HepG2 (cell line): ENCODE measurements at places on chromosomes 5 and 9.

GRCh38 chr5:104998572-104998971, 1436.0 kb upstream of the NUDT12 start:
- DNase-seq, result no peak

DNA sequence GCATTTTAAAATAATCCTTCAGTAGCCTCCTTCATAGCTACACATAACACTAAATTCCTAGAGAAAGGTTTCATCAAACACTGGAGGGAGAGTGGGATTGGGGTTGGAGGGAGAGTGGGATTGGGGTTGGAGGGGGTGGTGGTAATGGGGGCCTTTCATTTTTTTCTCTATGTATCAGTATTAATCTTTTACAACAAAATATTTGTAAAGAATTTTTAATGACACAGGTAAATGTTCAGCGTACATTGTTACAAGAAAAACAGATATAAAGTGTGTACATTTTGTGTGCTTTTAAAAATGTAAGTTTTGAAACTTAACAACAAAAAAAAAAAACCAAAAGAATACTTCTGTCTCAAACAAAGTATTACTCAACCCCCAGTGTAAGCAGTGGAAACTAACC, 266.4 kb downstream of the DENND1A start:
- DNase-seq, result no peak

GRCh38 chr9:92293075-92293354, 482 bp downstream of the IARS1 start:
- DNase-seq, result no peak

- DNase-seq, result no peak
These were observed 12.0 kb downstream of the ISL1 start for GRCh38 chr5:51395245-51395644.

DNA sequence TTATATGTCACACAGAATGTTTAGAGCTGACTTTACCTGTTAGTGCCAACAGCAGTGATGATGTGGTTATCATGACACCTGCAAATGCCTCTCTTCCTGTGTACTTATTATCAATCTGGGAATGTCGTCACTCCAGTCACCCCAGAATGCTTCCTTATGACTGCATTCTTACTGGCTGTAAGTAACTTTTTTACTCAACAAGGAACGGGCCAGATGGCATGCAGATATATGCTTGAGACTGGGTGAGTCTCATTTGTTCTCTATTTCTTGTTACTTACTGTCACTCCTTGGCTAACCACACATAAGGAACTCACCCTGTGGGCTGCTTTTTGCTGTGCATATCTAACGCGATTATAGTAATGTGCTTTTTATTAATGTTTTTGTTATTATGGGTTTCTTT, 385.5 kb upstream of the MEF2C start:
- no peak for DNase-seq

DNA sequence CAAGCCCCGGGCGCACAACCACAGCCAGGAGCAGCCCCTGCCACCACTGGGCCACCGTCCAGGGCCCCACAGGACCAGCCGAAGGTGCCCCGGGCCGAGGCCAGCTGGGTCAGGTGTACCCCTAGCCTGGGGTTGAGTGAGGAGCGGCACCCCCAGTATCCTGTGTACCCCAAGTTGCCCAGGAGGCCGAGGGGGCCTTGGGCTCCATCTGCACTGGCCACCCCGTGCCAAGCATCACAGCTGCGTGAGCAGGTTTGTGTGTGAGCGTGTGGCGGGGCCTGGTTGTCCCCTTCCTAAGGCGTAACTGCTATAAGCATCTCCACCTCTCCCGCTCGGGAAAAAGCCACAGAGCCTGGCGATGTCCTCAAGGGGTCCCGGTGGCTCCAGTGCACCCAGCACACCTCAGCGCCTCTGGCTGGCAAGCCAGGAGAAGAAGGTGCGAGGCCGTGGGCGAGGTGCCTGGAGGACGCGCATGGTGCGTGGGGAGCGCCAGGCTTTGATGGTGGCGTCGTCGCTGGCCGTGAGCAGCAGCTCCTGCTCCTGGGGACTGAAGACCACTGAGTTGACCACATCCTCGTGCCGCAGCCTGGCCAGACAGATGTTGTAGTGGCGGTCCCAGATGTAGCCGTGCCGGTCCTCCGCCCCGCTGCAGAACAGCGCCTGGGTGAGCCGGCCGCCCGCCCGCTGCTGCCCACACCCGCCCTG, 3.9 kb downstream of the FBXW5 start:
- no peak for DNase-seq

- no peak for DNase-seq
These were observed 6.0 kb downstream of the TMEM171 start for GRCh38 chr5:73126381-73126780.

DNA sequence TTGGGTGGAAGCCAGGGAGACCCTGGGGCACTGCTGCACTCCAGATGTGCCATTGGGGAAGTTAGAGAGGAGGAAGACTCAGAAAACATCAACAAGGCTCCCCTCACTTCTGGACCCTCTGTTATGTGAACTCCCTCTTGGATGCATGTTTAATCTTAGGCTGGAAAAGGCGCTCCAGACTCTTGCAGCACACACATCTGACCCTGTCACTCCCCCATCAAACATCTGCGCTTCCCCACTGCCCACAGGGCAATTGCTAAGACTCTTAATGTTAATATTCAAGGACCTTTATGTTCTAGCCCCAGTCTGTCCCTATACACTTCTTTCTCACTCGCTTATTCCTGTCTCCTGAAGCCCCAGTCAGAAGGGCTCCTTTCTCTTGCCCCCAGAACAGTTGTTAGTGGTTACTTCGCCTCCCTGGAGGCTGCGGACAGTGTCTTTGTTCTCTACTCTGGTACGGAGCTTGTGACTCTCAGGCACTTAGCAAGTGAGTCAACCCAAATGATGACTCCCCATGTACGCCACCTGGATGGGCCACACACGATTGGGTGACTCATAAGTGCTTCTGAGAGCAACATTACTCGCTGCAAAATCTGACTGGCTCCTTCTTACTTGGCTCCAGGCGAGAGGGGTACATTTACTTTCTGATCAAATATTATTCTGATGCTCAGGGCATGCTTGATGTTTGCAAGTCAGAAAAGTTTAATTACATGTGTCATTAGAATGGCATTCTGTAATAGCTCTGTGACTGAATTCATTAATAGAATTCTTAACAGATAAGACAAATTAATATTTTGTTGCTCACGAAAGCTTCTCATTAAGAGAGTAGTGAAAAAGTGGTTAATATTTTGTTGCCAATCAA, 193.6 kb downstream of the HSPA4 start:
- peak; percentile 40 for DNase-seq

DNA sequence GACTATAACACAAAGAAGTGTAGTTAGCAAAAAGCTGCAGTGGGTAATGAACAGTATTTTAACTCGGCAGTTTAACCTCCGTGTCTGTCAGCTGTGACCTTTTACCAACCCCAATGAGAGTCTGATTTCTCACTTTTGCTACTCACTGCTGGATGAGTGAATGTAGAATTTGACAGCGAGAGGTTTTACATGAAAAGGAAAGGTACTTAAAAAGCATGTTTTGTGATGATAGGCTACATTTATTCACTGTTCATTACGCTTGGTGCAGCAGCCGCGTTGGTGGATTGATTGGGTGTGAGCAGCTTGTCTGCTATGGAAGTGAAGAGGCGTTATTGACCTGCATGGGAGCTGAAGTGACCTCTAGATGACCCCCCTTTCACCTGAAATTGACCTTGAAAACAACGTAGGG, 867.7 kb downstream of the NR2F1-AS1 start:
- DNase-seq, result no peak

DNA sequence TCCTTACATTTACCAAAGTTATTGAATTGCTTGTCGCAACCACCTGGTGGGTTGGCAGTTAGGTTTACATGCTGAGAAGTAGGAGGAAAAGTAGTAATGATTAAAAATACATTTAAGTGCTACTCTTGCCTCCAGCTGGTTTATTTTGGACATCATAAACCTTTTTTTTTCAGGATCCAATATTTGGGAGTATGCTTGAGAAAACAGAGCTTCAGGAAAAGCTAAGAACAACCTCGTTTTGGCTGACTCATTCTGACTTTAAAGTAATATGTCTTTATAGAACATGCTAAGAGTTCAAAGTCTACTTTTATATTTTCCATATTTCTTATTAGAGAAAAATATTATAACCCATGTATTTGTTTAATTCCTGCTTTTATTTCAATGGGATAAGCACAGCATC, 41.7 kb upstream of the BNC2 start:
- no peak for DNase-seq

DNA sequence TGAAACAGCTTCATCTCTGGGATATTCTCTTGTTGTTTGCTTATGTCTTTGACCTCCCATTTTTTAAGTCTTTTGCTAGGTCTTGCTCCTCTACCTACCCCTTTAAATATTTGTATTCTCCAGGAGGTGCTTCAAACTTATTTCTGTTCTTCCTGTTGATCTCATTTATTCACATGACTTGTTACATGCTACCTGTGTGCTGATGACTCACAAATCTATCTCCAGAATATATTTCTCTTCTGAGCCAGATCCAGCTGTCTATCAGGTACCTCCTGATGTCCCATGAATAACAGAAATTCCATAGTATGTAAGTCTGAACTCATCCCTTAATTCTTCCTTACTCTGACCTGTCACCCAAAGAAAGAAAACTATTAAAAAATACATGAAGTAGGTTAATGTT, 11.0 kb downstream of the NIPBL start:
- DNase-seq, result no peak

DNA sequence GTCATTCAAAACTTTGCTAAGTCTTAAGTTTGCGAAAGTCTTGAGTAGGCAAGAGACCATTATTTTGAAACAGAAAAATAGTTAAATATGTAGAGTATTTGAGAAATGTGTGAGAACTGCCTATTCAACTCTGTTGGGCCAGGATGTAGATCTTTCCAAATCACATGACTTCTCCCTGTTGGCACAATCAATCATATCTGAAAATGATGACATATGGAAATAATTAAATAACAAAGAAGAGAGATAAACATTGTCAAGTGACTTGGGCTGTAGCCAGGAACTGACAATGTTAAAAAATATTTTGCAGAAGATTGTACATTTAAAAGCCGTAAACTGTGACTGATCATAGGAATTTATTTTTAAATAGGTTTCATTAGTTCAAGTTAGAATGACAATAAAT, 104.6 kb upstream of the IL6ST start:
- DNase-seq, result peak; percentile 39

- no peak for DNase-seq
These were observed 303.2 kb downstream of the PRR16 start for GRCh38 chr5:120767178-120767820.

DNA sequence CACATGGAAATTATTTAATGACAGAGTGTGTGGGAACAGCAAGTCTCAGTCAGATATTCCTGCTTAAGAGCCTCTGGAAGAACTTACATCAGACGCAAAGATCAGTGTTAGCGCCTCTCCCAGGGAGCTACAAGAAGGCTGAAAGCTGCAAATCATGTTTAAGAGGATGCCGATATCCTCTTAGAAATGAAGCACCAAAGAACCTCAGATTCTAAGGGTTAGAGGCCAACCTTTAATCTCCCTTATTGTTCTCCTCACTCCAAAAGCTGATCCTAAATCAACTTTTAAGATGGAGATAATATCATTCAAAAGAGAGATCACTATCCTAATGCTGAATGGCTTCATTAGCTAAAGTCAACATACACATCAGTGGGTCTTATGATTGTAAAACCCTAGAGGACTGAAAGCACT, 160.6 kb downstream of the NFIB start:
- no peak for DNase-seq

DNA sequence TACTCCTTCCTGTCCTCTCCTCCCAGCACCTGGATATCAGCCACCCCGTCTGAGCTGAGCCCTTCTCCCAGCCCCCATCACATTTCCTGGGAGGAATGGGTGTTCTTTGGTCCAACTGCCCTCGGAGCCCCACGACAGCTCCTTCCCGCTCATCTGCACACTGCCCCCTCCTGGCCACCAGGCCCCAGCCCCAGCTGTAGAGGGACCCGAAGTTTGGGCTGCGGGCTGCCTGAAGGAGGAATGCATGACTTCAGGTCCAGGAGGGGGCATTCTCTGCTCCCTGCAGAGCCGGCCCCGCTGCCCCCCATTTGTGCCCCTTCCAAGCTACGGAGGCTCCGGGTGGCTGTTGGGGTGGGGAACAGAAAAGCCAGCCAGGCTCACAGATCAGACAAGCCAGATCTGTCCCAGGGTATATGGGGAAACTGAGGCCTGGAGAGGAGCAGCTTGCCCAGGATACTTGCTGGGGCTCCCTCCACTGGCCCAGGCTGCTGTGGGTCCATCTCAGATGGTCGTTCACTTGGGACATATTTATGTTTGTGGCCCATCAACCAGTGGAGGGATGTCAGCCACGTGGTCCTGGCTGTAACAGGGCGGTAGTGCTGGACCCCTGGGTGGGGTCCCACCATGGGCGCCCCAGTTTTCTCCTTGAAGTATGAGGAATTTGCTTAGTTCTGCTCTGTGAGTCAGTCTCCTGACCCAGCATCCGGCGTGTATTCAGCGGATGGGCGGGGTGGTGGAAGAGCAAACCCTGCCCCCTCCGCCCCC, 33.1 kb downstream of the DAB2IP start:
- DNase-seq, result no peak

DNA sequence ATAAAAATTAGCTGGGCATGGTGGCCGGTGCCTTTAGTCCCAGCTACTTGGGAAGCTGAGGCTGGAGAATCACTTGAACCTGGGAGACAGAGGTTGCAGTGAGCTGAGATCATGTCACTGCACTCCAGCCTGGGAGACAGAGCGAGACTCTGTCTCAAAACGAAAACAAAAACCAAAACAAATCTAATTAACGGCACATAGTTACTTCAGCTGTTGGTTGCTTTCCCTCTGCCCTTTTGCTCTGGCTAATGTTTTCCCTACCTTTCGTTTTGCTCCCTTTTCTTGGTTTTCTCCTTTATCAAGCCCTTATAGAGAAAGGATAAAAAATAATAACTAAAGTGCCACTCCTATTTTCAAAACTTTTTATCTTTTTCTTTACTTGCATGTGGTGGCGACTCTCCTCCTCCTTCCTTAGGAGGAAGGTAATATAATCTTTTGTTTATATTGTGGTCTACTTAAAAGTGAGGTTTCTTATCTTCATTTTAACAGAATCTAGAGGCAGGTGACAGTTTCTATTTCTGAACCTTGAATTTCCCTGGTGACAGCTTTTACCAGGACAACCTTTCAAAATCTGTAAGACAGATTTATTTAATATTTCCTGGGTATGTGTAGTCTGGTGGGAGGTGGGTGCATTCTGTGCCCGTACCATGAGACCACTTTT, 125.4 kb downstream of the ARHGEF28 start:
- DNase-seq, result no peak

GRCh38 chr5:44183753-44184152, 205.5 kb downstream of the FGF10 start:
- no peak for DNase-seq

- DNase-seq, result no peak
These were observed 68.2 kb downstream of the LRSAM1 start for GRCh38 chr9:127519301-127520166.

DNA sequence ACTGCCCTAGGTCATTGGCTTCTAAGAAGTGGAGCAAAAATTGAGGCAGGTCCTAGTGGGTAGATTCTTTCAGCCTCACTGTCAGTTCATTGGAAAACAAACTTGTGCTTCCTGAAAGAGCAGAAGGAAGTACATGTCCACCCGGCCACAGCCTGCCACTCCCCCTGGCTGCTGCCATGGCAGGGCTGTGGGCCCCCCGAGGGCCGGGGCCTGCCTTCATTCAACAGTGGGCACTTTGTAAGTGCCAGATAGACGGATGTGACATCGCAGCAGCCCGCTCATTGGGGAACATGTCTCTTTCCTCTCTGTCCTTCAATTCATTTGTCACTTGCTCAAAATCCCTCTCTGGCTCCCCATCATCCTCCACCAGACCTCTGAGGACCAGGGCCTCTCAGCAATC, 20.6 kb upstream of the NEURL1B start:
- DNase-seq, result no peak
